ENCODE measurements at places on chromosomes 3 and 15.

GRCh38 chr3:100563652-100564211 lies 45.7 kb upstream of the ADGRG7 start:
- no peaks in the 10 kb centered on the region for H3K27me3 ChIP-seq
- DNase-seq = no peak
- no peak overlapping the region for H3K4me3 ChIP-seq

- no peaks in the 10 kb centered on the region for H3K27me3 ChIP-seq
- no peak for DNase-seq
These were observed 3.9 kb upstream of the PSTPIP1 start for GRCh38 chr15:76991048-76991447.

- no peak overlapping the region for H3K27ac ChIP-seq
- no peaks in the 10 kb centered on the region for H3K4me1 ChIP-seq
- no peak overlapping the region for H3K4me3 ChIP-seq
- no peaks in the 10 kb centered on the region for H3K27me3 ChIP-seq
- peak; percentile 48 for DNase-seq
These were observed 32.4 kb downstream of the SELENOT start for GRCh38 chr3:150635526-150635925.

- no peaks in the 10 kb centered on the region for H3K4me1 ChIP-seq
- H3K36me3 ChIP-seq = no peaks in the 10 kb centered on the region
- peak overlapping the region; percentile 81 for H3K4me3 ChIP-seq
- H3K27ac ChIP-seq = no peak overlapping the region
- H3K27me3 ChIP-seq = no peaks in the 10 kb centered on the region
These were observed 627 bp downstream of the ACAD11 start for GRCh38 chr3:132659000-132659364.

- no peak overlapping the region for H3K4me3 ChIP-seq
- no peak for DNase-seq
- no peaks in the 10 kb centered on the region for H3K27me3 ChIP-seq
- no peak overlapping the region for H3K27ac ChIP-seq
- H3K36me3 ChIP-seq = no peaks in the 10 kb centered on the region
These were observed 62.4 kb upstream of the TOPAZ1 start for GRCh38 chr3:44179246-44179645.

GRCh38 chr3:155791190-155791589 lies 14.9 kb downstream of the C3orf33 start:
- no peaks in the 10 kb centered on the region for H3K4me1 ChIP-seq
- no peak overlapping the region for H3K4me3 ChIP-seq
- H3K27me3 ChIP-seq = no peaks in the 10 kb centered on the region
- H3K27ac ChIP-seq = no peak overlapping the region
- DNase-seq = peak; percentile 60

DNA sequence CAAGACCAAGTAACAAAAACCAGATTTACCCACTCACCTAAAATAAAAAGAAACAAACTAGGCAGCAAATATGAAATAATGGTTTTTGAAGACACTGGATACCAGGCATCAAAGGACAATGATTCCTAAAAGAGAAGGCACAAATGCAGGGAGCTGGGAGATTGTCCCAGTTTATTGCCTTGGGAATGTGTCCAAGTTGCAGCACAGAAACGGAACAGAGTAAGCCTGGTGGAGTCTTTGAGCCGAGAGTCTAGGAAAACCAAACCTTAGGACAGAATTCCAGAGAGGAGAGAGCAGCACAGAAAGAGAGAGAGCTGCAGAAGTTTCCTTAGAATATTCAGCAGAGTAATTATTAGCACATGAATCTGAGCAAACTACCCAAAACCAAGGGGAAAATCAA lies 7.8 kb upstream of the ARF4 start:
- no peaks in the 10 kb centered on the region for H3K4me1 ChIP-seq
- no peak for DNase-seq
- H3K4me3 ChIP-seq = no peak overlapping the region
- H3K27ac ChIP-seq = no peak overlapping the region
- no peaks in the 10 kb centered on the region for H3K27me3 ChIP-seq

GRCh38 chr3:113193719-113194118 lies 17.6 kb upstream of the BOC start:
- no peak for DNase-seq
- H3K4me1 ChIP-seq = peaks cover 2% of the 10 kb centered on the region
- no peak overlapping the region for H3K27ac ChIP-seq
- no peak overlapping the region for H3K4me3 ChIP-seq
- H3K27me3 ChIP-seq = no peaks in the 10 kb centered on the region
- no peaks in the 10 kb centered on the region for H3K36me3 ChIP-seq

GRCh38 chr3:124861041-124861440 lies 26.1 kb downstream of the ITGB5 start:
- DNase-seq = no peak
- H3K4me3 ChIP-seq = no peak overlapping the region
- no peaks in the 10 kb centered on the region for H3K27me3 ChIP-seq
- no peak overlapping the region for H3K27ac ChIP-seq

DNA sequence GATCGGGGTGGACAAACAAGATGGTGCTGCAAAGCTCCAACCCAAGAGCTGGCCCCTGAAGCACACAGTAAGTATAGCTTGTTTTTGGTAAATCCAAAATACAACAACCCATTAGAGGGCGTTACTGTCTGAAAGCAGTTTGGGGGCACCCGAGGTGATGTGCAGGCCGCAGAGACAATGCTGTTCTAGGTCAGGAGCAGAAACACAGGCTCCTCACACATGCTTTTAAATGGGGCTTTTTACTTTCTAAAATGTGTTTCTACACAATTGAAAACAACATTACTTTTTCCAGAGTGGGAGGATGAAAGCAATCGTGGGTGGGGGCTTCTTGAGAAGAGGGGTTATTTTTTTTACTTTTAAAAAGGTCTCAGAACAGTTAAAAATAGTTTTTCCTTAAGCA lies 1029.3 kb upstream of the CFAP20DC start:
- H3K4me1 ChIP-seq = no peaks in the 10 kb centered on the region
- peak; percentile 31 for DNase-seq
- no peaks in the 10 kb centered on the region for H3K27me3 ChIP-seq
- no peak overlapping the region for H3K4me3 ChIP-seq

DNA sequence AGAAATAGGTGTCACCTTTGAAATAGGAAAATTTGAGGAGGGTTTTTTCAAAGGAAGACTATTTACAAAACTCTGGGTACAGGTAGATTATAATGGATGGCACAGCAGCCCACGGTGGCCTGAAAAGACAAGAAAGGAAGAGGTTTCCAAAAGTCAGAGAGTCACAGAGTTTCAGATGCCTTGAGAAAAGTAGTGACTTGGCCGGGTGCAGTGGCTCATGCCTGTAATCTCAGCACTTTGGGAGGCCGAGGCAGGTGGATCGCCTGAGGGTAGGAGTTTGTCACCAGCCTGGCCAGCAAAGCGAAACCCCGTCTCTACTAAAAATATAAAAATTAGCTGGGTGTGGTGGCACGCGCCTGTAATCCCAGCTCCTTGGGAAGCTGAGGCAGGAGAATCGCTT lies 35.2 kb downstream of the OSTN start:
- H3K27ac ChIP-seq = no peak overlapping the region
- H3K36me3 ChIP-seq = no peaks in the 10 kb centered on the region
- H3K4me1 ChIP-seq = no peaks in the 10 kb centered on the region
- H3K27me3 ChIP-seq = no peaks in the 10 kb centered on the region

- no peak for DNase-seq
- no peaks in the 10 kb centered on the region for H3K36me3 ChIP-seq
- no peak overlapping the region for H3K4me3 ChIP-seq
- peaks cover 5% of the 10 kb centered on the region for H3K4me1 ChIP-seq
- H3K27me3 ChIP-seq = no peaks in the 10 kb centered on the region
- no peak overlapping the region for H3K27ac ChIP-seq
These were observed 112.3 kb downstream of the P3H2 start for GRCh38 chr3:190008432-190008831.

- H3K4me1 ChIP-seq = no peaks in the 10 kb centered on the region
- DNase-seq = no peak
- no peak overlapping the region for H3K27ac ChIP-seq
- no peak overlapping the region for H3K4me3 ChIP-seq
- H3K36me3 ChIP-seq = no peaks in the 10 kb centered on the region
These were observed 122.2 kb upstream of the TP63 start for GRCh38 chr3:189508784-189509501.

- H3K27me3 ChIP-seq = no peaks in the 10 kb centered on the region
- no peak overlapping the region for H3K4me3 ChIP-seq
- H3K36me3 ChIP-seq = no peaks in the 10 kb centered on the region
- no peaks in the 10 kb centered on the region for H3K4me1 ChIP-seq
These were observed 22.4 kb downstream of the PTH1R start for GRCh38 chr3:46900007-46900292.

GRCh38 chr3:163261056-163261455 lies 1764.4 kb downstream of the OTOL1 start:
- no peaks in the 10 kb centered on the region for H3K4me1 ChIP-seq
- no peak overlapping the region for H3K4me3 ChIP-seq
- H3K27me3 ChIP-seq = no peaks in the 10 kb centered on the region
- H3K36me3 ChIP-seq = no peaks in the 10 kb centered on the region

DNA sequence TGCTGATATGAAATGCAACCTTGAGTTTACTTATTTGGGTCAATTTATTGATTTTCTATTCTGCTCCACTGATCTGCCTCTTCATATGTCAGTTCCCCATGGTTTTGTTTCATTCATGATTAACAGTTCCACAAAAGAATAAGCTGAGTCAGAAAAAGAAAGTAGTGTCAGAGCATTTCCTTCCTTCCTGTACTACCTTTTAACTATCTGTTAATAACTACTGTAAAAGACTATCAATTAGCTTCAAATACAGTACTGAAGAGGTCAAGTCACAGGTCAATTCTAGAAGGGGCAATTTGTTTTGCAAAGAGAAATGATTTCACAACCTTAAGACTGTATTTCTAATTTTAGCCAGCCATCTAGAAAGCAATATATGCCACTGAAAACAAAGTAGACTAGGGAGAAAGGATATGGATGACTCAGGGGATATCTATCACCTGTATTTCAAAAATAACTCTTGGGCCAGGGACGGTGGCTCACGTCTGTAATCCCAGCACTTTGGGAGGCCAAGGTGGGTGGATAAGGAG lies 129.5 kb downstream of the TFDP2 start:
- no peaks in the 10 kb centered on the region for H3K27me3 ChIP-seq
- H3K27ac ChIP-seq = no peak overlapping the region
- H3K4me3 ChIP-seq = no peak overlapping the region
- H3K36me3 ChIP-seq = no peaks in the 10 kb centered on the region
- DNase-seq = no peak
- no peaks in the 10 kb centered on the region for H3K4me1 ChIP-seq

DNA sequence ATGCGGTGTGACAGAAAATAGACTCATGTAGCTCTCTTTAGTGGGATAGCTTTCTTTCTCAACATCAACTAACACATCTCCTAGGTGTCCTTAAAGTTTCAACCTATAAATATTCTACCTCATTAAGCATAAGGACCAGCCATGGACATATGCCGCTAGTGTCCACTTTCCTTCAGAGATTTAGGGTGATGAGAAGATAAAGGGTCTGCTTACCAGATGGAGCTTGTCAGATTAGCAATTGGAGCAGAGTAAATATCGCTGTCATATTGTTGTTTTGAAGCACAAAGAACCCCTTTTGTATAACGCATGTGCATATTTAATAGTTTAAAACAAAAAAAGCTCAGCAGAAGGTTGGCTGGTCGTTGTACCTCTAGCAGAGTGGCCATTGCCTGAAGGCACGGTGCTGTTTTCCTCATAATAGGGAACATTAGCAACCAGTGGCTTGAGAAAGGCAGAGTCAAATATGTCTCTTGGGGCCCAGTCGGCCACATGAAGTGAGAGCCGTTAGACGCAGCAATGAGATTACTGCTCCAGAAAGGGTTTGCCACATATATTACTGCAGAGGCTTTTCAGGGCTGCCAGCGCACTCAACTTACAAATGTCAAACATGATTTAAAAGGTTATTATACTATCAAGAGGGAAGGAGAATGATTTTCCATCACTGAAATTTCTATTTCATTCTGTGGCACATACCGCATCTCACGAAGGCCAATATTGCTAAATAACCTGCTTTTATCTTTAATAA lies 264.2 kb downstream of the ROBO2 start:
- no peaks in the 10 kb centered on the region for H3K4me1 ChIP-seq
- H3K27me3 ChIP-seq = no peaks in the 10 kb centered on the region
- H3K4me3 ChIP-seq = no peak overlapping the region
- no peak for DNase-seq

DNA sequence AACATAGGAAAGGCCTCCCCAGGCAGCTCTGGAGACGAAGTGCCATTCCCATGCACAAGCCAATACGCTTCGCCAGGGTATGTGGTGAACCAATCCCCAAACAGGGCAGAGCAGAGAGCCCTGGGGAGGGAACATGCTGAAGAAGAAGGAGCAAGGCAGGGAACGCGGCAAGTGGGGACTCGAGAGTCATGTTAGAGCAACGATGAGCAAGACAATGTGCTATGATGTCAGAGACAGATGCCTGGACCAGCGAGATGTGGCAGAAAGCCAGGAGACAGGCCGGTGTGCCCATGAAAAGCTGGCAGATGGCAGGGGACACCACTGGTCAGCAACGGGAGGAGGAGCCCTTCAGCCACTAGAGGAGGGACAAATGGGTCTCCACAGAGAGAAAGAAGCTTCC lies 39.6 kb downstream of the NIPA2 start:
- H3K27ac ChIP-seq = no peak overlapping the region
- DNase-seq = no peak
- H3K4me1 ChIP-seq = peaks cover 6% of the 10 kb centered on the region
- H3K36me3 ChIP-seq = peaks cover 10% of the 10 kb centered on the region
- H3K27me3 ChIP-seq = no peaks in the 10 kb centered on the region
- H3K4me3 ChIP-seq = no peak overlapping the region

DNA sequence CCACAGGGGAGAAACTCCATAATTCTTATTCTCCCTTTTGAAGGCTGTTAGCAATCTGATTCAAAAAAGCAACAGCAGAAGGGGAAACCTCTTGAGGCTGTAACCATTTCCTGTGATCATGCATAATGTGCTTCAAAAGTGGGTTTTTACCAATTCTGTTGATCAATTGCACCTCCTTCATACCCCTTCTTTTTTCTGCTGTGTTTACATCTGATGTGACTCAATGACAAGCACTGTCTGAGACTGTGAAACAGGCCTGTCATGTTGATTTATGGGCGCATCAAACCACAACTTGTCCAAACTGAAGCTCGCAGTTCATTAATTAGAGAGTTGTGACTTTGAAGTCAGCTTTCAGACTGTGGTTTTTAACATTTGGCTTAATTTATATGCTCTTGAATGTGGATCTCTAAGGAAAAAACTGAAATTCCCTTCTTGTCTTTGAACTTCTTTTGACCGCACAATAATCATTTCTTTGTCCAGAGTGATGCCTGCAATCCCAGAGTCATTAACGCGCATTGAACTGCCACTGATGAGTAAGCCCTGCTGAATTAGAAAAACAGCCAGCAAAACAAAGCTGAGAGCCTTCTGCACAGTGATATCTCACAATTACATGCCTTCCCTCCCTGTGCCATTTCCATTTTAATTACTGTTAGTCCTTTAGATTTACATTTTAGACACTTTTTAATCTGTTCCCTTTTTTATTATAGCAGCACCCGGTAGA lies 532.8 kb downstream of the FOXP1 start:
- H3K36me3 ChIP-seq = no peaks in the 10 kb centered on the region
- H3K27me3 ChIP-seq = no peaks in the 10 kb centered on the region
- DNase-seq = no peak
- H3K4me1 ChIP-seq = peaks cover 16% of the 10 kb centered on the region
- no peak overlapping the region for H3K27ac ChIP-seq

- no peak overlapping the region for H3K4me3 ChIP-seq
- H3K36me3 ChIP-seq = no peaks in the 10 kb centered on the region
- no peak overlapping the region for H3K27ac ChIP-seq
These were observed 3.0 kb downstream of the SNTN start for GRCh38 chr3:63655519-63655918.

- H3K27ac ChIP-seq = no peak overlapping the region
- H3K4me3 ChIP-seq = no peak overlapping the region
These were observed 106.0 kb upstream of the ADPGK start for GRCh38 chr15:72889545-72889944.

All from mesendoderm (in vitro differentiated cells).